Posterior vena cava (tissue), 2 donors: ENCODE measurements at places on chromosomes 7 and 10. TPM values are rescaled to one million over a fixed set of nuclear protein-coding genes. Genes with fewer than 3 reads are reported as not detected.
A peak's percentile ranks its signal among the peaks of the same experiment; 100 is the strongest.

DNA sequence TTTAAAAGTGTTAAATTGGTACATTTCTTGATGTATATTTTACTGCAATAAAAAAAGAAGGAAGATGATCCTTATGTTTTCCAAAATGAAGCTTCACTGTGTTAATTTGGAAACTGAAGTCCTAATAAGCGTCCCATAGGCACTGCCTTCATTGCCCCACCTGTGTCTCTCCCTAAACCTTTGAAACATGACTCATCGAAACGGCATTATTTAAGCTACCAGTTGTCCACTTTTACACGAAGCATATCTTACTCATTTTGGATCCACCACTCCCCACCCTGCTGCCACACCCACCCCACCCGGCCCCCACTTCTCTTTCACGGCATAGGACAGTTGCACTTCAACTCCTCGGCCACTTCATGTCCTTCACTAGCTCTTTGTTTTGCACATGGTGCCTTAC, 85.5 kb downstream of the KIAA1549 start:
- DNase-seq: no peak

DNA sequence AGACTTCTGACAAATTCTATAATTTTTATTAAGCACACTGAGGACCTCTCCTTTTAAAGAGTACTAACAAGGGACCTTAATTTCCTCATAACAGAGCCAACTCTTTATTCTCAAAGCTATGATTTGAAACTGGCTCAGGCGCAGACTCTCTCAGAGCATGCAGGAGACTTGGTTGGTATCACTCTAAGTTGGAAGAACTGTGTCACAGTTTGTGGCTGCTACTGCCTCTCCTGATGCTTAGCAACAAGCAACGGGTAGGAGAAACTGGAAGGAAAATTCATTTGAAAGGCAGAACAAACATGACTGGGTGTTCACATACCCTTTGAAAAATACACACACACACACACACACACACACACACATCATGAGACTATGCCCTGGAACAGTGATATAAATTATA, 33.3 kb downstream of the ENO4 start:
- no peak for DNase-seq

DNA sequence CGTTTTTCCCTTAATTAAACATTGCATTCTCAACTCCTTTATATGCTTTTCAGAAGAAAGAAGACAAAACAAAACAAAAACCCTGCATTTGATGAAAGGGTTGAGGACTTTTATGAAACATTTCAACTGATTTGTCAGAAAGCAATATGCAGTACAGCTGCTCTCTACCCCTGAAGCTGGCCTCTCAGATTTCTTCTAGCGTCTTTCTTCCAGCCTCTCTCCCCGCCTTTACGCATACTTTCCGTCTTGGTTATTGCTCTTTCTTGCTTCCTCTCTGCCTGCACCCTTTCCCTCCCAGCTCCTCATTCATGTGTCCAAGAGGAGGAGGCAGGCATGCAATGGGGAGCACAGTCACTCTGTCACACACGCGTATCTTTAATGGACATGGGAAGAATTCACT, 91.0 kb upstream of the COL1A2 start:
- DNase-seq: no peak

- peak; percentile 62 for DNase-seq
Observed at GRCh38 chr10:124285587-124286527, 132.9 kb downstream of the OAT start.

DNA sequence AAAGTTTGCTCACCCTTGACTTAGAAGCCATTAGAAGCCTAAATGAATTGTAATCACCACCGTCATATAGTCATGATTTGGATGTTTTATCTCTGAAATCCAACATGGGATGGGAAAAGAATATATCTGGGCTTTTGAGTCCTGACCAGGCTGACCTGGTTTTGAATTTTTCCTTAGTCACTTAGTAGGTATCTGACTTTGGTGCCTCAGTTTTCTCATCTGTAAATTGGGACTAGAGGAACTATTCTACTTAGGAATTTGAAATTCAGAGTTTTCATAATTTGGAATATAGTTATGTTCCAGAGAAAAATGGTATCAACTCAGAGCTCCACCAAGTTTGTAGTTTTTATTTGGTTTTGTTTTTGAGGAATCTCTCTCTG, 40.9 kb downstream of the SHOC2 start:
- no peak for DNase-seq

DNA sequence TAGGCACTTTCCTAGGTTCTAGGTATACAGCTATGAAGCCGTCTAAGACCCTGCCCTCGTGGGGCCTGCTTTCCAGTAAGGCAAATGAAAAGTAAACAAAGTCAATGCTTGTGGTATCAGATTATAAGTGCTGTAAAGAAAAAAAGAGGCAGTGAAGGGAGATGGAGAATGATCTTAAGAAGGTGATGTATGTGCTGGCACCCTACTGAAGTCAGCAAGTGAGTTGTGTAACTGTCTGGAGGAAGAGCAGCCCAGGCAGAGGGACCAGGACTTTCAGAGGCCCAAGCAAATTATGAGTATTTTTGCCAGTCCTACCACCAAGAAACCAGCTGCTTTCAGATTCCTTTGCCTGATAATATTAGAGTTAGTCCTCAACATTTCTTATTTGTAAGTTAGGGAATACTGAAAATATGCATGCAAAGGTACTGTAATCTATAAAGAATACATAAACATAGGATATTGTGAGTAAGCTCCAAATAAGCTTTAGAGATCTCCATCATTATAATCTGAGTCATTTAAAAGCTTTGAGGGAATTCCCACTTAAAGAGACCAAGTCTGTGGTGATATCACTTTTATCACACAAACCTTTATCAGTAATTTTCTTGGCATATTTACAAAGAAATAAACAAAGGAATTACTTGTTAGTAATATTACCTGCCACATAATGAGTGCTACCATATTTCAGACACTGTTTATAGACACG, 329.2 kb upstream of the LRGUK start:
- no peak for DNase-seq

DNA sequence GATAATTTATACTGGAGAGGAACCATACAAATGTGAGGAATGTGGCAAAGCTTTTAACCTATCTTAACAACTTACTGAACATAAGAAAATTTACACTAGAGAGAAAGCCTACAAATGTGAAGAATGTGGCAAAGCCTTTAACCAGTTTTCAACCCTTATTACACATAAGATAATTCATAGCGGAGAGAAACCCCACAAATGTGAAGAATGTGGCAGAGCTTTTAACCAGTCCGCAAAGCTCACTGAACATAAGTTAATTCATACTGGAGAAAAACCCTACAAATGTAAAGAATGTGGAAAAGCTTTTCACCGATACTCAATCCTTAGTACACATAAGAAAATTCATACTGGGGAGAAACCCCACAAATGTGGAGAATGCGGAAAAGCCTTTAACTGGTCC, 37.9 kb downstream of the ZNF138 start:
- DNase-seq: no peak

- no peak for DNase-seq
Observed at GRCh38 chr7:78013386-78013785, 214.8 kb downstream of the PHTF2 start.

- DNase-seq: no peak
Observed at GRCh38 chr10:11804336-11804735, 18.8 kb upstream of the PROSER2 start.

DNA sequence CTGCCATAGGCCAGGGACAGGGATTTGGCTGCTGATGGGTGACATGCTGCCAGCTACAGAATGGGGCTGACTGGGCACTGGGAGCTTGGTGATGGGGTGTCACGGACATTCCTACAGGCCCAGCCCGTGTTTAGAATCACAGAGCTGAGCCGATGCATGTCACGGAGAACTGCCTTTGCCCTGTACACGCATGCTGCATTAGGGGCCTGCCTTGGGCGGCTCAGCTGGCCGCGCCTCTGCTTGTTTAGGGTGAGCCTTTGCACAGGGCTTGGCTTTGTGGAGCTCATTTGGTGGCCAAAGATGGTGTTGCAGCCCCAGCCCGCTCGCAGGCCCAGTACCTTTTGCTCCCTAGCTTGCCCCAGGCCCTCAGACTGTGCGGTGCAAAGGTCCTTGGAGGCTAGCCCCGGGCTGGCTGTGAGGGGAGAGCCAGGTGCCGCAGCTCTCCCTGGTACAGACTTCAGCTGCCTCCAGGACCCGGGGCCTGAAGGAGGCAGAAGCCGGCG, 108.4 kb upstream of the BTBD16 start:
- peak; percentile 73 for DNase-seq

DNA sequence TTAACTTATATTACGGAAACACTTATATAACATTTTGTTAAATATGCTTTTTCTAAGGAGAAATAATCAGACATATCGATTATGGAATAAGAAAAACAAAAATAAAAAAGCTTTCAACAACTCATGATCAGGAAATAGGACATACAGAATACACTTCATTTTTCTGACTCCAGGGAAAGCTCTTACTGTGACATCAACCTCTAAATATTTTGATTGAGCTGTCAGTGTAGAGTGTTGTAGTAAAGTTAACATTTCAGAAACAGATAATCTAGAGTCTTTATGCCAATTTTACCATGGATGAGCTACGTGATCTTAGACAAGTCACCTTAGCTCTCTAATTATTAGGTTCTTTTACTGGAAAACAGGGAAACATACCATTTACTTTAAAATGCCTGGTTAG, 218.9 kb upstream of the SORCS1 start:
- DNase-seq: no peak

GRCh38 chr10:8114741-8115617, 60.5 kb downstream of the GATA3 start:
- no peak for DNase-seq

DNA sequence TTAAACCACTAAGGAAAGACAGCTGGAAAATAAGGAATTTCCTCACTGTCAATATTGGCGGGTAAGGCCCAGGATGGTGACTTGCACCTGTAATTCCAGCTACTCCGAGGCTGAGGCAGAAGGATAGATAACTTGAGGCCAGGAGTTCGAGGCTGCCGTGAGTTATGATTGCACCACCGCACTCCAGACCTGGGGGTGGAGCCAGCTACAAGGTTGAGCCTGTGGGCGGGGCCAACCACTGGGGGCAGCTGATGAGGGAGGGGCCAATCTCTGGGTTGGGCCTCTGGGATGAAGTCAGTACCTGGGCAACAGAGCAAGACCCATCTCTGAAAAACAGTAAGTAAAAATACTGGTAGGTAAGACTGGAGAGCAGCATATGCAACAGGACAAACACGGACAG, 80.1 kb upstream of the ADO start:
- no peak for DNase-seq

DNA sequence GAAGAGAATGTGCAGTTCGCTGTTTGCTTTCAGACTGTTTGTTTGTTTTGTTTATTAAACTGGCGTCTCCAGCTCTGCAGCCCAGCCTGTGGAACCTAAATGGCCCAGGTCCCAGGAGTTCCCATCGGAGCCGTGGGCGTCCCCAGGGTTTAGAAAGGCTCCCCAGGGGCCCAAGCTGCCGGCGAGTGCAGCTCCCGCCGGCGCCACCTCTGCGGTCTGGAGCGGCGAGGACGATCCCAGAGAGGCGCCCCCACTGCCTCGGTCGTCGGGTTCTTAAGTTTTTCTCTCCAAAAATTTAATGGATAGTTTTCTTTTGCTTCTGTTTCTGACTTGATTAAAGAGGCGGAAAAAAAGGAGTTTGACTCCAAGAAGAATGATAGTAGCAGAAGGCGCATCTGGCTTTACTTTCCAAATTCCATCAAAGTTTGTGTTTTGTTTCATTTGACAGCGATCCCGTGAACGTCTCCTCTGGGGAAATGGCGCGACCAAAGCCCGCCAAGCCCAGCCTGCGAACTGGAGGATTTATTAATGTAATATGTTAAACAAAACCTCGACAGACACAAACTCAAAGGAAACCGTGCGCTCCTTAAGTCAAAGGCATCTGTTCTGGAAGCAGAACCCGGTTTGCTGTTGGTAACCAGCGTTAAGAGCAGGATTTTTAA, 718 bp upstream of the FZD1 start:
- no peak for DNase-seq

GRCh38 chr10:29470355-29470705, 164.4 kb downstream of the SVIL start:
- DNase-seq: no peak

GRCh38 chr7:23603632-23604295, 6.6 kb downstream of the CCDC126 start:
- no peak for DNase-seq

DNA sequence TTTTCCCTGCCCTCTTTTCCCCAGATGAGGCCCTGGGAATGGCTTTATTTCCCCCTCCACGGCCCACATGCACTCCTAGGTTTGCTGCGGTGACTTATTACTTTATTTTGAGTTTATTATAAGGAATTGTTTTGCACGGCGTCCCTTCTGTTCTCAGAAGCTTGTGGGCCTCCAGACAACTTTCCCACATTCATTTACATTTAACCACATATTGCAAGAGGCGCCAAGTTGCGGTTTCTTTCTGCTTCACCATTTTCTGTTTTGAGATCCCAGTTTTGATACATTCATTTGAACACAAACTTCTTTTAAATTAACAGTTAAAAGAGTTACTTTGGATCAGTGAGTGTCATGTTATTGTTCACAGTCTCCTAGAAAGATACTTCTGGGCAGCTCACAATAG, 532.5 kb upstream of the MGMT start:
- no peak for DNase-seq

GRCh38 chr7:107684947-107685463, 24.4 kb downstream of the SLC26A4 start:
- no peak for DNase-seq

GRCh38 chr7:43108255-43109011, 4.0 kb upstream of the HECW1 start:
- peak; percentile 88 for DNase-seq

DNA sequence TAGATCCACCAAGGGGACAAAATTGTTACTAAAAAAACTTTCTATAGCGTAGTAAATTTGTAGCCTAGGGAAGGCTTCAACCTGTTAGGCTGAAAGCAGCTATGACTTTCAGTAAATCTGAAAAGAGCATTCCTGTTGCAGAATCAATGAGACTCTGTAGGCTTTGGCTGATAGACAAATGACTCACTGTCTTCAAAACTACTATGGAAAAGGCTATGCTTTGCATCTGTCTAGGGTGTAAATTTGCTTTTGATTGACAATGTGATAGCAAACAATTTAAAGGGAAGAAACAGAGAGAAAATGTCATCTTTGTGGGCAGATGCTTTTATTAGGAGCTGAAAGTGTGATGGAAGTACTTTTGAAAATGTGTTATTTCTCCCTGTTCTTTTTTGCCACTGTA, 60.6 kb downstream of the ARL5B start:
- no peak for DNase-seq

- no peak for DNase-seq
Observed at GRCh38 chr10:123906296-123906695, 14.7 kb upstream of the CPXM2 start.

GRCh38 chr7:107960272-107960671, 42.7 kb downstream of the LAMB1 start:
- DNase-seq: no peak

Gene PDGFA
- 63.1 TPM for total RNA-seq

Gene INHBA
- 73.0 TPM for total RNA-seq

Gene CYP3A5
- 1.8 TPM for total RNA-seq

Gene LOXL4
- 7.6 TPM for total RNA-seq

Gene TET1
- total RNA-seq: 4.3 TPM

Gene AGBL3
- 4.3 TPM for total RNA-seq

Gene COL13A1
- total RNA-seq: 0.48 TPM

Gene PARD3
- 30.6 TPM for total RNA-seq

Gene FAM3C
- total RNA-seq: 71.4 TPM

Gene NXPH1
- not detected for total RNA-seq

Gene OR13A1
- total RNA-seq: not detected
